Stimulated activated CD4-positive, alpha-beta T cell treated with anti-CD3 and anti-CD28 coated beads, Interleukin-4, amount 100 ng/mL, for 4 hours (primary cell): ENCODE measurements at places on chromosomes 5 and 9.

GRCh38 chr5:14408969-14409586, 172.5 kb upstream of the OTULINL start:
- DNase-seq, result no peak

- no peak for DNase-seq
Observed at GRCh38 chr5:132826424-132827082, 3.9 kb downstream of the SHROOM1 start.

DNA sequence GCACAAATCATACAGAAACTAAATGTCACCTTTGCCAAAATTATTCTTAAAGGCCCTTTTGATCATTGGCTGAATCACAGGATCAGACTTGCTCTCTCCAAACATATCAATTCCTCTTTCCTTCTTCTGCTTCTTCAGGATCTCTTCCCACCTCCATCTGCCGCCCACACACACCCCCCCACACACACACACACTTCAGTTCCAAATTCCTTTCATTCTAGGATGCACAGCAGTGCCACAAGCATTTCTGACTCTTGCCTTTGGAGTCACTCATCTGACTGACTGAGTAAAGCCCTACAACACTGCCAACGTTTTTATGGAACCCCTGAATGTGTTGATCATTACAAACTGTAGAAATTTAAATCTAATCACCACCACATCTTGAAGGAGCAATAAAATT, 22.9 kb downstream of the DNAH5 start:
- DNase-seq, result no peak

DNA sequence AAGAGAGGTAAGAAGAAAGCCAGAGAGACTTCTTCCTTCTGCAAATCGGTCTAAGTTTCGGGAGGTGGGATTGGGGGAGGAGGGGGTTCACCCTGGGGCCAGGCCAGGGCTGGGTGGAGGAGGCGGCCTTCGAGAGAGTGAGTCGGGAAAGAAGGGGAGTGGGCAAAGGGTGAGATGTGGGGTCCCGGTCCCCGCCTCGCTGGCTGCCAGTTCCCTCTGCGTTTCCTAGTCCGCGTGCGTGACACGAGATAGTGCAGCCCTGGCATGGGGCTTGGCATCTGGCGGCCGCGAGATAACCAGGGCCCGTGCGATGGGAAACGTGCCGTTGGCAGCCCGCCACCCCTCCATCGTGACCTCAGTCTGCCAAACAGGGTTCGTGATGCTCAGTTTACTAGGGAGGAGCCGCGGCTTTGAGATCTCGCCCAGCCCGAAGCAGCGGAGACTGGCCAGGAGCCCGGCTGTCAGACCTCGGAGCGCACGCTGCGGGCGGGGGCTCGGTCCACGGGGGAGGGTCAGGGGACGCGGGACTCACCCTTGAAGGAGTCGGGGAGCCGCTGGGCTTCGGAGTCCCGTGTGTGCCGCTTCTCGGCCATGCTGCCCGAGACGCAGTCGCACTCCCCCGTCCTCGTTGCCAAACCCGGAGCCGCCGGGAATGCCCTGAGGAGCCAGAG, at the start of gene STOM:
STOM (minus strand) TSS at position 656 of the 671 bp plus-strand sequence; CDS start at position 593, 63 bp downstream.
- DNase-seq, result no peak

- DNase-seq, result no peak
Observed at GRCh38 chr5:80919678-80920196, 40.4 kb upstream of the RASGRF2 start.

DNA sequence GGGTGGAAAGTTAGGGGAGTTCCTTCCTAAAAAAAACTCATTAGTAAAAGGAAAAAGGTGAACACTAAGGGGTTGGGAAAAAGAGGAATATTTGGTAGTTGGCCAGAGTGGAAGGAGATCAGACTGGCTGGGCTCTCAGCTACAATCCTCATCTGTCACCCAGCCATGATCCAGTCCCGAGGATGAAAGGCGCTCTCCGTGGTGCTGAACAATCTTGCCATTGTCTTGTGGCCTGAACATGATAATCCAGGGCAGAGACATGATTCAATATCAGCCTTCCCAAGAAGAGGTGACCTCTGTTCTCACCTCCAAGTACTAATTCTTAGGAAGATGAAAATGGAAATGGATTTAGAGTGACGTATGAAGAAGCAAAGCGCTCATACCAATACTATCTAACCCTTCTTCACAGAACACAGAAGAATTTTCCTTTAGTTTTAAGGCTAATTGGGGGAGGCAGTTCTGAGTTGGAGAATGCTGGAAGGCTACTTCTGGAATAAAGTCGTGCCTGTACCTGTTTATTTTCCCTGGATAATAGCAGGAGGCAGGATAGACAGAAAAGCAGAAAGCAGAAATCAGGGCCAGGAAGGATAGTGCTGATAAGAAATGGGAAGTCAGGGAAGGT, 36.6 kb upstream of the MYORG start:
- no peak for DNase-seq

- DNase-seq, result no peak
Observed at GRCh38 chr9:119280740-119281485, 88.3 kb downstream of the BRINP1 start.

DNA sequence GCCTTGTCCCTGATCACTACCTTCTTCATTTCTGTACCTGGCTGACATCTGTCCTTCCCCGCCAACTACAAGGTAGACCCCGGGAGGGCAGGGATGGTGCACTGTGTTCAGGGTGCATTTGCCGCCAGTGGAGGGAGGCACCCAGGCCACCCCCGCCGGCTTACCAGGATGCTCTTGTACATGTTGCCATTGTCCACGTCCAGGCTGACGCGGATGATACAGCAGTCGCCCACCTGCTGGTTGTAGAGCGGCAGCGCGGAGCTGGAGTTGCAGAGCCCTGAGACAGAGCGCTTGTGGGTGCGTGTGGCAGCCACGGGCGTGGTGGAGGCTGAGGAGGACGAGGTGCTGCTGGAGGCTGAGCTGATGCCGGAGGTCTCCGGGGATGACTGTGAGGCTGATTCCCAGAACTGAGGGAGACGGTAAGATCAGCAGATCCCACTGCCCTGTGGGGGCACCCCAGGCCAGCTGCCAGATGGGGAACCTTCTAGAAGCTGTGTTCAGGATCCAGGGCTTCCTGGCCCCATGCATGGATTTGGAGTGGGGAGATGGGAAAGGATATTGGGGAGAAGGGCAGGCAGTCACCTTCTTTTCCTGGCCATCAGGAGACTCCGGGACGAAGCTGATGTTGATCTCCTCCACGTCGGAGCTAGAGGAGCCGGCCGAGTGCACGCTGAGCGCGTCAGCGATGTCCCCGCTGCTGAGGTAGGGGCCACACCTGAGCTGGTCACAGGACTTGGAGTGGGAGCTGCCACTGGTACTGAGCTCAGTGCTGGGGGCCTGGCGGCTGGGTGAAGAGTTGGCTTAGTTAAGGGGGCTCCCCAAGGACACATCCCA, 19.5 kb downstream of the RALGDS start:
- DNase-seq, result no peak

- DNase-seq, result no peak
Observed at GRCh38 chr5:139712412-139712811, 64.3 kb downstream of the CXXC5 start.

GRCh38 chr5:171010086-171010485, 148.3 kb downstream of the RANBP17 start:
- DNase-seq, result no peak

DNA sequence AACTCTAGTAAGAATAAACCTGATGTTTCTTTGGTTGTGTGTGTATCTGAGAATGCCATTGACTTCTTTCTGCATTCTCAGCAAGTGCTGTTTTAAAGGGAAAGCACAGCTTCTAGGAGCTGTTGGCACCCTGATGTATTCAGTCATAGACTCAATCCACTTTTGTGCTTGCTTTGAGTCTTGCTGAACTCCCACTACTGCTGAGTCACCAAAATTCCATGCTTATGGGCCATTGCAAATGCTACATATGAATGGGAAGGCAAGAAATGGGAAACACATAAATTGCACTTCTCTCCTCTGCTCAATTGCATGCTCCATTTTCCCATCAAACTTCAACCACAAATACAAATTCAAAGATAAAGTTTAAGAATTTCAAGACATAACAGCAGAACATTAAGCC, 9.8 kb upstream of the FTMT start:
- no peak for DNase-seq

DNA sequence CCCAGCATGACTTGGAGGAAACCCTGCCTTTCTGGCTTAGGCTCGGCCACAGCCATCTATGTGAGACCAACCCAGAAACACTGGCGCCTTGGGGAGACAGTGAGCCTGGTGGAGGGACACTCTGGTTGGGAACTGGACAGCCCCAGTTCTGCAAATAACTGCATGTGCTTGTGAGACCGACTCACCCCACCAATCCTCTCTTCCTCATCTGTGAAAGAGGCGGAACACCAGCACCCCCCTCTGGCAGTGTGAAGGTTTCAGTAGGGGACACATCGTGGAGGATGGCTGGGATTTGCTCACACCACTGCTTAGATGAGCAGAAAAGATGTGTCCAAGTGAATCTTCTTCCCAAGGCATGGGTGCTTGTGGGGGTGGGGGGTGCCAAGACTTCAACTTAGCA, 43.4 kb upstream of the N4BP3 start:
- DNase-seq, result no peak

- no peak for DNase-seq
Observed at GRCh38 chr5:37954561-37954960, 114.7 kb upstream of the GDNF start.

DNA sequence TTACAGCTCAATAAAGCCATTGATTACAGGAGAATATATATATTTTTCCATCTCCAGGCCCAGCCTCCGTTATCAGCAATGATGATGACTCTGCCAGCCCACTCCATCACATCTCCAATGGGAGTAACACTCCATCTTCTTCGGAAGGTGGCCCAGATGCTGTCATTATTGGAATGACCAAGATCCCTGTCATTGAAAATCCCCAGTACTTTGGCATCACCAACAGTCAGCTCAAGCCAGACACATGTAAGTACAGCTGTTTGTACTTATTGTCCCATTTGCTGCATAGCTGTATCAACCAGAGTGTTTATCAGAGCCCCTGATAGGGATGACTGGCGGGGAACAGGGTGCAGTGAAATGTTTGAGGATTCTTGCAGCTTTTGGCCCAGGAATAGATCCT, 197.7 kb downstream of the NTRK2 start:
- no peak for DNase-seq

DNA sequence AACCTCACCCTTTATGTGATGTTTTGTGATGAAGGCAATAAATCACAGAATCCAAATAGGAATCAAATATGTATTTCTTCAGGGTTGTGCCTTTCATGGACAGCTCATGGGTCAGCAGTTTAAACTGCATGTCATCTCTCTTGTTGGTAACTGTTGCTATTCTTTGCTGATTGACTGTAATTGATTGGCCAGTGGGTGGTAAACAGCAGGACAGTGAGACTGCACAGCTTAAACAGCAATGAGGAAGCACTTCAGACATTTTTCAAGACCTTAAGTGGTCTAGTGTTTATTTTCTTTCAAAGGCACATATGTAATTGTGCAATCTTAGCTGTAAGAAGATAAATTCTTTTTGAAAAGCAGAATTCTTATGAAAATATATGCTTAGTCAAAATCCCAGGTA, 260.5 kb downstream of the COX7C start:
- no peak for DNase-seq

DNA sequence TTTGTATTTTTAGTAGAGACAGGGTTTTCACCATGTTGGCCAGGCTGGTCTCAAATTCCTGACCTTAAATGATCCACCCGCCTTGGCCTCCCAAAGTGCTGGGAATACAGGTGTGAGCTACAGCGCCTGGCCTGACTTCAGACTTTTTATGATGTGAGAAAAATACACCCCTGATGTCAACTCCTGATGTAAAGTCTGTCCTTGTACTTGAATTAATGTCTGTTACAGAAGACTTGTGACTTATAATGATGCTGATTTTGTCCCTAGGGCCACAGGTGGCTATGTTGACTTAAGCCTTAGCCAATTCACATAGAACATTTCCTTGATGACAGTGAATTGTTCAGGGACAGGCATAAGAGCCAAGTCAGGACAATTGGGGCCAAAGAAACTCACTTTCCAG, 42.5 kb upstream of the MELK start:
- DNase-seq, result no peak

DNA sequence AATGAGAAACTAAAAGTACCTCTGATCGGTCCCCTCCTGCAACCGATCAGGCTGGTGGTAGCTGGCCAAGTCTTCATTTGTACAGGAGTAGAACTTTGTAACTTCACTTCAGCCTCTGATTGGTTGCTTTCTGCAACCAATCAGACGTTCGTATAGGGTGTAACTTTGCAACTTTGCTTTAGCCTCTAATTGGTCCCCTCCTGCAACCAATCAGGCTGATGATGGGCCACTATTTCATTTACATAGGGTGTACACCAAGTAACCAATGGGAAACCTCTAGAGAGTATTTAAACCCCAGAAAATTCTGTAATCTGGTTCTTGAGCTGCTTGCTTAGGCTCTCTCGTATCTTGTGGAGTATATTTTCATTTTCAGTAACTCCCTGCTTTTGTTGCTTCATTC, 445.5 kb downstream of the MED10 start:
- DNase-seq, result no peak

GRCh38 chr5:179696603-179697002, 2.2 kb upstream of the CANX start:
- DNase-seq, result no peak

DNA sequence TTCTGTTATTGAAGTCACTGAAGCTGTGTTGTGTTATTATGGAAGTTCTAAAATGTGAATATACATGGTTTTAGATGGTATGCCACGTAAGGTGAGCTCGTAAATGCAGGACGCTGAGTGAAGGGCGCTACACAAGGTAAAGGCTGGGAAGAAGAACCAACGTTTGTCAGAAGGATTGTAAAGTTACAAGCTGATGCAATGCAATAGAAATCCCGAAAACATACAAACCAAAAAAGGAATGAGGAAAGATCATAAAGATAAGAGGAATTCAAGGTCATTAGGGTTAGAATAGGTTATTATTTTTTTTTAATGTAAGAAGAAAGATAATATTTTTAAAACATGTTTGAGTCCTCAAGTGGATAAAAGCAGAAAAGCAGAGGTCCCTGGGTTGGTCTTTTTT, 538.6 kb downstream of the CDH12 start:
- no peak for DNase-seq

DNA sequence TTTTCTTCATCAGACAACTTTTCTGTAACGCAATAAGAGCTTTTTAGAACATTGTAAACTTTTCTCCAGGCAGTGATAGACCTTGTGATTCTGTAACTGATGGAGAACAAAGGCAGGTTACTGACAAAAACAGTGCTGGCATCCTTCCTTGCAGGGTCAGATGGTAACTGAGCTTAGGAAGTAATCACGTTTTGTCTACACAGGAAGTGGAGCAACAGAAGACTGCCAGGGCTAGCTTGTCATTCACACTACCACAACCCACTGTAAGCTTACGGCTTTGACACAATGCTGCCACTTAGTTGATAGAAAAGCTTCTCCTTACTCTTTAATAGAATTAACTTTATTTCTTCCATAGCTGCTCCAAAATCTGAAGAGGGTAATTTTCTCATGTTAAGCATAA, 46.8 kb downstream of the FBN2 start:
- no peak for DNase-seq

DNA sequence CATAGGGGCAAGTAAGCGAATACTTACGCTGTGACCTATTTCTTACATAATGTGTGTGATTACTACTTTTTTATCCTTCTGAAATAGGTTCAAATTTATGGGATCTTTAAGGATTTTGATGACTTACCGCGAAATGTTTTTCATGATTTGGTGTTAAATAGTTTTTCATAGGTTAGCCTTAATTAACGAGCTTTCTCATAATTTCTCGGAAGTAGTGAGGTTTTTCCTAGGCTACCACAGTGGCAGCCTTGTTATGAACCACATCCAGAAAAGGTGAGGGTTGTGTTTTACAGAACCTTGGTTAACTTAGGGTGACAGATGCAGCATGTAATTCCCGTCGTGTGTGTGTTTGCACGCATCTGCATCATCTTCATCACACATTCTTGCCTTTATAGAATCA, 1.3 kb downstream of the SH3GL2 start:
- DNase-seq, result no peak
